Stimulated activated CD4-positive, alpha-beta T cell treated with anti-CD3 and anti-CD28 coated beads, Interleukin-12 subunit alpha, Interleukin-12 subunit beta, amount 100 ng/mL, for 4 hours (primary cell): ENCODE measurements at places on chromosomes 7 and 10.

DNA sequence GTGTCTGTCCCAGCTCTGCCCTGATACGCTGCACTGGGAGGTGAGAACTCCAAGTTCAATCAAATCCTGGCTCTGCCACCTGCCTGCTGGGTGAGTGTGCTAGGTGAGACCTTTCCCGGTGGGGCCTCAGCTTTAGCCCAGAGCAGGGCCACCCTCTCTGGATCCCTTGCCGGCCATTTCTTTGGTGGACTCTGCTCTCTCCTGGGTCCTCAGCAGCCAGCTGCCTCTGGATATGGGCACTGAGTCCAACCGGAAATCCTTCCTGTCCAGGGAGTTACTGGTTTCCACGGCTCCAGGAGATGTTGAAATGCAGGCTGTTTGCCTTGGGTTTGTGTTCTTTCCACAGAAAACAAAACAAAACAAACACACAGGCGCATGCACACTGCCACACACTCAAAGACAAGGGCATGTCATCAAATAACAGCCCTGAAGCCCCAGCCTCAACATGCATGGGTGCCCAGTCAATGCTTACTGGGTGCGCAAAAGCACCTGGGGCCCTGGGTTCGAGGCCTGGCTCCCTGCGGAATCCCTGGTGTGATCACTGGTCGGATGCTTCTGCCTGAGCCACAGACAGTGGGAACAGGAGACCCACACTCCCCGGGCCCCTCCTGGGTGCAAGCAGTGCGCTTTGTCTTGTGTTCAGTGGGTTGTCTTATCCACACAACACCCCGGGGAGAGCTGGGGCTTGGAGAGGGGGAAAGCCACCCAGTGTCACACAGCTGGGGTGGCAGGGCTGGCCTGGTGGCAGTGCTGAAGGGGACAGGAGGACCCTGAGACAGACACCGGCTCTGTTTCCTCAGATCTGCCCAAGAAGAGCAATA, 33.1 kb downstream of the PPIF start:
- DNase-seq: no peak

GRCh38 chr10:131907679-131908078, 6.9 kb downstream of the PPP2R2D start:
- DNase-seq: no peak

GRCh38 chr10:35463878-35464277, 127.6 kb downstream of the CCNY start:
- no peak for DNase-seq

GRCh38 chr10:26412932-26413331, 25.2 kb upstream of the APBB1IP start:
- no peak for DNase-seq

- DNase-seq: no peak
Observed at GRCh38 chr10:110013630-110014293, 6.0 kb downstream of the ADD3 start.

DNA sequence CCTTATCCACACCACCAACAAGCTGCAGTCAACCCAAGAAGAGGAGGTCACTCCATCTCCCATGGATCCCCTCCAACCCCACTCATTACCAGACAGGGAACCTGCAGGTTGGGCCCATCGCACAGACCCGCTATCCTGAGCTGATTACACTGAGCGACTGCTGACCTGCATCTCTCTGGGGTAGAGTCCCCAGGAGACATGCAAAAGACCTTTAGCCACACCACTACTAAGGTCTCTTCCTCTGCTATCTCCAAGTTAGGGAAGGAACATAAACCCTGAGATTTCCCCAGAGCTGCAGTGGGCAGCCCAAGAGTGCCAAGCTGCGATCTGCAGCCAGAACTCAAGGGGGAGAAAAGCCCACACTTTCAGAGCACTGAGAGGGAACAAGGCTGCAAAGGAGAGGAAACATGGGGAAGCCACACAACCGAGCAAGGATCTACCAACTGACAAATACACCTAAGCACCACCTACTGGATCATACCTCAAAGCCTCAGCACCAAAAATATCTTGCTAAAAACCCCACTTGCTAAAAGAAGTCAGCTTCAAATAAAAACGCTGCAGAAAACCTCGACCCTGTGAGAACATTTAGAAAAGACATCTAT, 298.2 kb downstream of the SORCS1 start:
- no peak for DNase-seq

GRCh38 chr7:81883801-81884393, 114.0 kb upstream of the HGF start:
- DNase-seq: no peak

GRCh38 chr7:136890399-136890798, 21.9 kb downstream of the CHRM2 start:
- no peak for DNase-seq

- DNase-seq: no peak
Observed at GRCh38 chr7:151250181-151251132, 2.0 kb upstream of the SMARCD3 start.

DNA sequence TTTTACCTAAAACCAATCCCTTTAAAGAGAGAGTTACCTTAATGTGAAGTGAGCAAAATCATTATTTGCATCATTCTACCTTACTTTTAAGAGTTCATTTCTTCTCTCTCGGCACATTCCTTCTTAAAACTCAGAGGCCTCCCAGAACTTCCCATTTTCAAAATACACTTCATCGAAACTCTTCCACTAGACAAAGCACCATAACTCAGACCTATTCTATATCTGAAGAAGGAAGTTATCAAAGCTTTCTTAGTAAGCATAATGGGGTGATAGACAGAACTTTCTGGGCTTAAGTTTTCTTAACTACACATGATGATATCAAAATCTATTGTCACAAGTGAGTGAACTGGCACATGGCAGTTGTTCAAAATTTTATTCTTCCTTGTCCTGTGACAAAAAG, 24.6 kb upstream of the GNAT3 start:
- no peak for DNase-seq
